ENCODE measurements at places on chromosomes 4 and X.
A peak's percentile ranks its signal among the peaks of the same experiment; 100 is the strongest.

DNA sequence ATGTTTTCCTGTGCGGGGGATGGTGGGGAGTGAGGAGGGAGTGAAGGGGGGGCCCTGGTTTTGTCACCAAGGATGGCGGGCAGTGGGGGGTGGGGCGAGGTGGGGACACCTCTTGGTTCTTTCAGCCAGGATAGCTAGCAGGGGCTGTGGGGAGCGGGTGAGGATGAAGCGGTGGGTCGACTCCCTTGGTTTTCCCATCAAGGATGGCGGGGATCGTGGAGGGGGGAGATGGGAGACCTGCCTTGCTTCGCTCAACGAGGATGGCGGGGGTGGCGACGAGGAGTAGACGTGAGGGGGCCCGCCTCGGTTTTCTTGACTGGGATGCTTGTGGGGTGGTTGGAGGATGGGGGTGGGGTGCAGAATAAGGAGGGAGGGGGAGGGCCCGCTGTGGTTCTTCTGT, 643 bp downstream of the FHL1 start:
- no peak for DNase-seq

DNA sequence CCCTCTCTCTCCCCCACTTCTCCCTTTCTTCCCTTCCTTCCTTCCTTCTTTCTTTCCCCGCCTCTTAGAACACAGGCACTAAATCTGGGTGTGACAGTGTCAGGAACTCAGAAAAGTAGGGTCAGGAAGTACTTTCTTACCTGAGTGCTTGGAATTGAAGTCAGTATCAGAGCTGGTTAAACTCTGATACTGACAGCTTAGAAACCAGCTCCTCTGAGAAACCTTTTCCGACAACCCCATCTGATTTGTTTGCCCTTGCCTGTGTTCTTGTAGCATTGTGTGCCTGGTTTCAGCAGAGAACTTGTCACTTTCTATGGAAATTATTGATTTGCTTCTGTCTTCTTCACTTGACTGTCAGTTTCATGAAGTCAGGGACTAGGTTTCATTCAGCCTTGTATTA, 113.9 kb downstream of the AASDH start:
- DNase-seq = no peak

DNA sequence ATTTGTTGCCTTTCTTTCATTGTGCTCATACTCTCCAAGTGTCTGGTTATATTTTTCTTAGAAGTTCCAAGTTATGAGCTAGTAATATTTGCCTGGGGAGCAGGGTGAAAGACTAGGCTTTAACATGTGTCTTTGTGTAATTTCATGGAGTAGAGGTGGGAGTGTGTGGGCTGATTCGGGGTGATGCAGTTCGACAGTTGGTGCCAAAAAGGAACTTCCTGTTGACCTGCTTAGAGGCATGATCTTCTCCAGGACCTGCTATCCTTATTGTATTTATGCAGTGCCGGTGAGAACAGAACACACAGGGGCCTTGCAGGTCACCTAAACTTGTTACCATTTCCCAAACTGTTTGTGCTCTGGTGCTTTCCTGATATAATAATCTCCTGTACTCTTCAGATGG, 21.2 kb downstream of the USP53 start:
- no peak for DNase-seq

GRCh38 chrX:5425119-5425518, 803.5 kb downstream of the NLGN4X start:
- no peak for DNase-seq

GRCh38 chr4:42344749-42345148, 52.5 kb upstream of the SHISA3 start:
- DNase-seq = no peak

DNA sequence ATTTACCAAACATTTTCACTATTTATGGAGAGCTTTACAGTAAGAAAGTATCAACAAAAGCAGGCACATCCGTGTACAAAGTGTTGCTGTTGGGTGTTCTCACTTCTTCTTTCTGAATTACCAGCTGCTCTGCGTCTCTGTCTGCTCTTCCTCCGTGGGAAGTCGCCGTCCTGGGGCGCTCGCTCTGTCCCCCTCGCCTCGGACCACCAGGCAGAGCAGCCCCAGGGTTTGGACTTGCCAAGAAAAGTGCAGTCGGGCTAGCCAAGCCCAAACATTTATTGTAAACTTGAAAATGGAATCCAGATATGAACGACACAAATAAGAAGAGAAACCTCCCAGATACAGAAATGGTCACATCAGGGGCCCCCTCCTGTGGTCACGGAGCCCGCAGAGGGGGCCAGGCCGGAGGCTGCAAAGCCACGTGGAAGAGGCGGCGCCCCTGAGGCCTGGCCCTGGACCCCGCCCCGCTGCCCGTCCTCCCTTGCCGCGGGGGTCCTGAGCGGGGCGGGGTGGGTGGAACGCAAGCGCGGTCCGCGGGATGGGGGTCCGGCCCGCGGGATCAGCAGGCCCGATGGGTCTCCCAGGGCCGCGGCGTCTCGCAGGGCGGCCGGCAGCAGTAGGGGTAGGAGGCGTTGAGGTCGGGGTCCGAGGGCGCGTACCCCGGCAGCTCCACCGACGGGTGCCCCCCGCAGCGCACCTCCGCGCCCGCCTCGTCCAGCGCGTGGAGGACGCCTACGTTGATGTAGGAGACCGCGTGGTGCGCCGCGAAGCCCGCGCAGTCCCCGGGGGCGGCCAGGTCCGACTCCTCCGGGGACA, 1.5 kb downstream of the TMEM271 start:
- DNase-seq = no peak

DNA sequence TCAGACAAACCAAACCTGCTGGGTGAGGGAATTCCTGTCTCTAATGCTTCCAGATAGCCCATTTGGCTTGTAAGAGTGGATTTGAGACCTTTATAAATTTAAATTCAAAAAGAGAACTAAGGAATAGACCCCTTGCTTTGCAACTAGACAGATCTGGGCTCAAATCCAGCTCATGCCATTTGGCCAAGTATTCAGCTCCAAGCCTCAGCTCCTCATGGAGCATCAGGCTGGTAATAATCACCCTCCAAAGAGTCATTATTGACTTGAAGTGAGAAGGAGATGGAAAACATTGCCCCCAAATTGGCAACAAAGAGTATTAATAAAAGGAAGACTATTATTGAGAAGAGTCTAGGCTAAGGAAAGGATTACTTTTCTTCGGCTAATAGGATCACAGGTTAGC, 134.7 kb downstream of the PDE5A start:
- DNase-seq = no peak

DNA sequence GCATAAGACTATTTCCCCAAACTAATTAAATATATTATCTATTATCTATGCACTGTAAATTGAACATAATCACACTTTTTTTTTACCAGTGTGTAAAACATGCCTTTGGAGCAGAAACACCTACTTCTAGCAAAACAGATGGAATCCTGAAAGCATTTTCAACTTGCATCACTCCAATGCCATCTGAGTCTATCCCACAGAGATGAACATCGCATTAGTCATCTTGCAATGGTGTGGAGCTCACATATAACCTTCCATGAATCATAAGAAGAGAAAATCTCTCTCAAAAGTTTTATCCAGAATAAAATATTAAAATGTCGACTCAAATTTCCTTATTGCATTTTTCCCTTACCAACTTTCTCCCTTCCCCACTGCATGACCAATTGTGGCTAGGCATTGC, 406.7 kb upstream of the ACTRT1 start:
- peak; percentile 68 for DNase-seq

DNA sequence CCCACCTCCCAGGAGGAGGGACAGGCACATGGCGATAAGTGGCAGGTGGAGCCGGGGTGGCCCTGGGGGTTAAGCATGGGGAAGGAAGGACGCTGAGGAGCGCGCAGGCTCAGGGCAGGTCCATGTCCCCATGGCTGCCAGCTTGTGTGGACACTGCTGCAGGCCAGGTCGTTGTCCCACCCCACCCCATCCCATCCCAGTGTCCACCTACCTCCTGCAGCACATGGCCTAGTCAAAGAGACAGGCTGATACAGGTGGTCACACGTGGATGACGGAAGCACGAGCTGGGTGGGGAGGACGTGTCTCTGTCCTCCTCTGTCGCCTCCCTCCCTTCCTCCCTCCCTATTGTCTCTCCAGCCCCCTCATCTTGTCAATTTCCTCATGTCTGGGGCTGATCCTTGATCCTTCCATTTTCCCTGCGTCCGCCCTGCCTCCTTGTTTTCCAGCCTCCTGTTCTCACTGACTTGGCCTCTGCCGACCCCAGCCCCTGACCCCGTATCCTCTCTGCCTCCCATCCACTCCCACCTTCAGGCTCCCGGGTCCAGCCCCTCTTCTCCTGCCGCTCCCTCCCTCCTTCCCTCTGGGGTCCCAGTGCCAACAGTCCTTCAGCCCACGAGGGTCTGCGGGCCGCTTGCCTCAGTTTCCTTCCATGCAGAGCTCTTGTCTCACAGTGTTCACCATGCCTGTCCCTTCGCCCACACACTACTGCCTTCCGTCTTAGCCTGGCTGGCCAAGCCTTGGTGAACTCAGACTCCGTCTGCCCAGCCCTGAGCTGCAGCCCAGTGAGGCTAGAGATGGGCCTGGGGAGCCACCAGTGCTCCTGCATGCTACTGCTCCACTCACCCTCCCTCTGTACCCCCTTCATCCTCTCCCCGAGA, 15.5 kb upstream of the ADD1 start:
- DNase-seq = no peak

DNA sequence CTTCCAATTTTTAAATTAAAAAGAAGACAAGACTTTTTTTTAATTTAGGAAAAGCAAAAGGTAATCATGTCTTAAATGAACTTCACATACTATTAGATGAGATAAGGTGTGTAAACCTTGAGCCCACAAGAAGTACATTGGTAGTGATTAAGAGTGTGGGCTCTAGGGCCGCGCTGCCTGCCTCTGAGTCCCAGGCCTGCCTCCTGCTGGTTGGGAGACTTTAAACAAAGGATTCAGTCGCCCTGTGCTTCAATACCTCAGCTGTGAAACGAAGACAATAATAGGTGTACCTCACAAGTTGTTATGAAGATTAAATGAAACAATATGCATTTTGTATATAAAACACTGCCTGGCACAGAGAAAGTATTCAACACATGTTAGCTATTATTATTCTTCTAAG, 95.9 kb upstream of the MYOZ2 start:
- DNase-seq = no peak

GRCh38 chrX:45295259-45295986, 94.7 kb upstream of the DIPK2B start:
- DNase-seq = peak; percentile 71

- DNase-seq = no peak
Measured at GRCh38 chr4:42554072-42554471, 102.8 kb downstream of the ATP8A1 start.

- no peak for DNase-seq
Measured at GRCh38 chrX:136255541-136255940, 4.3 kb upstream of the MAP7D3 start.

DNA sequence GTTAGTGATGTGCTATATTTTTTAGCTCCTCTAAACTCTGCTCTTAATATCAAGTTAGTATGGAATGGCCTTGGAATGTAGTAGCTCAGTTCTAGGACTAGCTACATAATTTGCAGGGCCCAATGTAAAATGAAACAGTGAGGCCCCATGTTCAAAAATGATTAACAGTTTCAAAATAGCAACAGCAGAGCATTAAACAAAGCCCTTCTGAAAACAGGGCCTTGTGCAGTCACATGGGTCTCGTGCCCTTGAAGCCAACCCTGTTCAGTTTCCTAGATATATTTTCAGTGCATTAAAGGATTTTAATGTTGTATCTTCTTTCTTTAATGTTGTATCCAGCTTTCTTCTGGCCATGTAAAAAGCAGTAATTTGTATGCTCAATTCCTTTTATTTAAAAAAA, 82.1 kb downstream of the TASL start:
- no peak for DNase-seq

DNA sequence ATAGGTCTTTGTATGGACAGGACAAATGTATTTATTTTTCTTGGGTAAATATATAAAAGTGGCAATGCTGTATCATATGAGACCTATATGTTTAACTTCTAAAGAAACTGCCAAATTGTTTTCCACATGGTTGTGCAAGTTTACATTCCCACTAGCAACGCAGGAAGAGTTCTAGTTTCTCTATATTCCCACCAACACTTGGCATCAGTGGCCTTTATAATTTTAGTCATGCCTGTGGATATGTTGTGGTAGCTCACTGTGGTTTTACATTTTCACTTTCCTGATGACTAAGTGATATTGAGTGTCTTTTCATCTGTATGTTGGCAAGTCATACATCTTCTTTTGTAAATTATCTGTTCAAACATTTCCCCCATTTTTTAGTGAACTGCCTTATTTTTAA, 126.0 kb downstream of the EMCN start:
- DNase-seq = peak; percentile 10

DNA sequence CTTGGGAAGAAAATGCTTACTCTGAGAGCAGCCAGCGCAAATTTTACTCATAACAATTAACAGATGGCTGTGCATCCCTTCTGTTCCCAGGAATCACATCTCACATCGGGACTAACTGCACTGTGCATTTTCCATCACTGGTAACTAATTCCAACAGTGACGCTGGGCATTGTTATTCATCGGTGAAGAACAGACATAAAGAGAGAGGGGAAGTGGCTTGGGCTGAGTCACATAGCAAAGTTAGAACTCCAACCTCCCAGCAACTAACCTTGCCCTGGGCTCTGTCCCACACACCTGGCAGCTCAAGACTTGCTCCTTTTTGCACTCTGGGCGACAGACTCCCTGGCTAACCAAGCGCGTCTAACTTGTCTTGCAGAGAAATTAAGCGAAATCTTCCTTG, 6.4 kb upstream of the LONRF3 start:
- no peak for DNase-seq

DNA sequence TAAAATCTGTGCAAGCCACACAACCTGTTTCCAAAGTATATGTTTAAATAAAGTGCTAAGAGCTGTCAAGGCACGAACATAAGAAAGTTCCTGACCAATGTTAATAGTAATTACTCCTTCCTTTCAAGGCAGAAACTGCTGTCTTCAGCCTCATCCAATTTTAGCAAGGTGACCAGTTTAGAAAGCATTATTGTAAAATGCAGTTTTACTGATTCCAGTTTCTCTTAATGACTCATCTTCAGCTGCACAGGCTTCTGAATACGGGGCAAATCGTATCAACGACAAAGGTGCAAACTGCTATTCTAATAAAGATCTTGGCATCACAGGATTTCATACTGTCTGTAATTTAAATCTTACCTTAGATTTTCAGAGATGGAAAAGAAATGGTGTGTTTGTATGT, 87.5 kb downstream of the PPP3CA start:
- no peak for DNase-seq

DNA sequence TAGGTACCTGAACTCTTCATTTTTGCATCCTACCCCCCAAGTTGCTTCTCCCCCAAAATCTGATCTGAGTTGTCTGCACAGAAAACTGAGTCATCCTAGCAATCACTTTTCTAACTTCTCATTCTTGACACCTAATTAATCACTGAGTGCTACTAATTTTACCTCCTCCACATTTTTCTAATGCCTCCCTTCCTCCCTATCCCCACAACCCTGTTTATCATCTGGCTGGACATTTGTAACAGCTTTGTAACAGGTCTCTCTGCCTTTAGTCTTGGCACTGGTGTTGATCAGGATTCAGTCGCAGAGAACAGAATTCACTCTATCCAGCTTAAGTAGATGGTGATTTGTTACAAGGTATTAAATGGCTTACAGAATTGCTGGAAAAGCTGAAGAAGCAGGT, 303.9 kb upstream of the GATB start:
- DNase-seq = no peak
